ENCODE measurements at places on chromosomes 13 and 19.
A peak's percentile ranks its signal among the peaks of the same experiment; 100 is the strongest.

DNA sequence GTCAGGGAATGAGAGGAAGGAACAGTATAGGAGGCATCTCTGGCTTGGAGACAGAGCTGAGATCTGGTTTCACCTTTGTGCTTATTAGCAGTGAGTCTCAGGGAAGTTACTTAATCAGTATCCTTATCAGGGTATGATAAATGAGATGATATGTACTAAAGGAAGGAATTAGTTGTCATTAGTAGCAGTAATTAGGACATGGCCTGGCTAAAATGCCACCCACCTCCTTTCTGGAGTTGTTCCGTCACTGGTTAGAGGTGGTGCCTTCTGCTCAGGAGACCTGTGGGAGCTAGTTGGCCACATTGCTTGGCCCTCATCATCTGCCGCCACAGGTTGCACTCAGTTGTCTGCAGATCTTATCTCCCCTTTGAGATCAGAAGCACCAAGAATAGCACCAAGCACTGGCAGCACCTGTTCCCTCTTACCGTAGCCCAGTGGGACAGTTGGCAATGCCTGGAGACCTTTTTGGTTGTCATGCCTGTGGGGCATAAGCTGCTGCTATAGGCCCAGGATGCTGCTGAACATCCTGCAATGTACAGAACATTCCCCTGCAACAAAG is 4.7 kb downstream of the GPATCH1 start:
- no peak for DNase-seq

- peak; percentile 57 for DNase-seq
Measured at GRCh38 chr19:46000491-46001246, 5.4 kb downstream of the CCDC61 start.

DNA sequence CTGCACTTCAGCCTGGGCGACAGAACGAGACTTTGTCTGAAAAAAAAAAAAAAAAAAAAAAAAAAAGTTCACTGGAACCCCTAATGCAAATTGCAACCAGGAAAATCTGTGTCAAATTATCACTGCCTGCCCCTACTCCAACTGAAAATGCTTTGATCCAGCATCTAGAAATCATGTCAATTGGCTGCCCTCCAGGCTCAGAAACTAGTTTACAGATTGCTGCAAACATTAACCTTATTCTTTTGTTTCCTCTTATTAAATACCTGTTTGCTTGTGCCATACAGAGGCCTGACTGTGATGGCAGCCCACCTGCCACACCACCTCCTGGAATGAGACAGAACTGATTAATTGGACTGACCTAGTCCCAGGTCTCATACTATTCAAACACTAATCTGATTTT is 18.6 kb upstream of the AKT2 start:
- DNase-seq, result no peak

DNA sequence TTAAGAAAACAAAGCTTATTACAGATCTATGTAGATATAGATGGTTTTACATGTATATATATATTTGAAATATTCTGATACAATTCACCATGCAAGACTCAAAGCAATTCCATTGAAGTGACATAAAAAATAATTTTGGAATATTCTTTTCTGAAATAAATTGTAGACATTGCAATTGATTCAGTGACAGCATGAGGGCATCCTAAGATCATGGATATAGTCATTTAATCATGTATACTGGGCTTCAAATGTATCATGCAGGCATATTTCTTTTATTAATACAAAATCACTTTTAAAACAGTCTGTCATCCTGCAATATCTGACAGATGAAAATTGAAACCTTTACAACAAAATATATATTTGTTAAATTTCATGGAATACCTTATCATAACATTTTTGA is 286.7 kb upstream of the SLITRK6 start:
- no peak for DNase-seq

DNA sequence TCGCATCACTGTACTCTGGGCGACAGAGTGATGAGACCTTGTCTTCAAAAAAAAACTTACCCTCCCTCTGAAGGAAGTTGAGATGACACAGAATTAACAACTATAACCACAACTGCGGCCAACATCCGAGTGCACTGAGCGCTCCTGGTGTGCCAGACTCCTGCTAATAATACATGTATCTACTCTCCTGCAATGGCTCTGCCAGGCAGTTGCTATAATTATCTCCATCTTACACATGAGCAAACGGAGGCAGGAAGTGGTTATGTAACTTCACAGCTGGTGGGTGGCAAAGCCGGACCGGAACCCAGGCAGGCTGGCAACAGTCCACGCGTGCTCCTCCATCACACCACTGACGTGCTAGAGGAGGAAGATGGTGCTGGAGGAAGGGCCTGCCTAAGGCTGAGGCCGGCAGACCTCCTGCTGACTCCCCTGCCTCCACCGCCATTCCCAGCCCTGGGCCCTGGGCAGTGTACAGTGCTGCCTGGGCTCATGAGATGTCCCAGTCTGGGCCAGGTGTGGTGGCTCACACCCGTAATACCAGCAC is 12.6 kb downstream of the XRCC1 start:
- DNase-seq, result peak; percentile 65

DNA sequence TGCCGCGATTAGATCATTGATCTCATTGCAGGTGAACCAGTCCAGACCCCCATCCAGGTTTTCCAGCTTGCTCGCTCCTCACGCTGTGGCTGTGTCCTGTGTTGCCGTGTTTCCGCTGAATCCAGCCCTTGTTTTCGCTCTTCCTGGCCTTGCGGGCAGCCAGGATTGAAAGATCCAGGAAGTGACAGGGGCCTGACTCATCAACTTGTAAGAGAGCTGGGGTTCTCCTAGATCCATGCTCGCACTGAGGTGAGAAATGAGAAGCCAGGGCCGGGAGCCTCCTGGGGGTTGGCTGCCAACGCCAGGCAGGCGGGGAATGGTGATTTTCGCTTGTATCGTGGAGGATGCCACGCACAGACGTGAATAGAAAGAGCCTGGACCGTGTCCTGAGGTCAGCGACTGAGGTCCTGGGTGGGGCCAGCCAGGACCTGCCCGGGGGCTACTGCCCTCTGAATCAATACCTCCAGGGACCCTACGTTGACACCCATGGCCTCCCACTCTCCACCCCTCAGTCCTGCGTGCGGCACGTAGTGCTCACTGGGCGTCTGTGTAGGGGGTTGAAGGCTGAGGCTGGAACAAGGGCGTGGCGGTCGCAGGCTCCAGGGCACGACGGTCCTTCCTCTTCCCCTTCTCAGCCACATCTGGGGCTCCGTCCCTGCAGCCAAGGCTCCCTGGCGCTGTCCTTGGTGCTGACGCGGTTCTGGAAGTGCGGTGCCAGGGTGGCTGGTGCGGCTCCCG is 7.3 kb upstream of the PTPRH start:
- DNase-seq, result no peak

All from stimulated activated CD8-positive, alpha-beta memory T cell treated with anti-CD3 and anti-CD28 coated beads, Interleukin-4, amount 100 ng/mL, for 1 hour (primary cell).